ENCODE measurements at places on chromosomes 6 and 20.
A peak's percentile ranks its signal among the peaks of the same experiment; 100 is the strongest.

- DNase-seq = no peak
Measured at GRCh38 chr20:43917380-43917779, 2.7 kb downstream of the TOX2 start.

DNA sequence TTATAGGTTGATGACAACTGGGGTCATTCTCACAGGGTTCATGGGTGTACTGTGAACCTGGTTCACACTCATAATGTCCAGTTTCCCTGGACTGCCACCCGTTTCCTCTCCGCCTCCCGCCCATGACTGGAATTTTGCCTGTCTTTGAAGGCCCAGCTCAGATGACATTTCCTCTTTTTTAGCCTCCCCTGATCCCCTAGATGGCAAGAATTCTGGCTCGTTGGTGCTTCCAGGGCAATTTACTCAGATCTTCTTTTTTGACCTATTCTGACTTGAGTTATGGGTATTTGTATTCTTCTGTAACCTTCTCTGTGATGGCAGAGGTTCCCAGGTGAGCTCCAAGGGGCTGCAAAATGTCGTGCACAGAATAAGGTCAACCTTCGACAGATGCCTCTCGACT lies 5.7 kb upstream of the CITED2 start:
- no peak for DNase-seq

GRCh38 chr6:128807577-128807976 lies 75.4 kb upstream of the LAMA2 start:
- DNase-seq = peak; percentile 78

GRCh38 chr6:105553171-105553570 lies 150.3 kb upstream of the PREP start:
- no peak for DNase-seq

GRCh38 chr6:152978058-152978457 lies 4.8 kb downstream of the FBXO5 start:
- DNase-seq = no peak

GRCh38 chr6:53201270-53201669 lies 52.6 kb upstream of the GCM1 start:
- DNase-seq = no peak

DNA sequence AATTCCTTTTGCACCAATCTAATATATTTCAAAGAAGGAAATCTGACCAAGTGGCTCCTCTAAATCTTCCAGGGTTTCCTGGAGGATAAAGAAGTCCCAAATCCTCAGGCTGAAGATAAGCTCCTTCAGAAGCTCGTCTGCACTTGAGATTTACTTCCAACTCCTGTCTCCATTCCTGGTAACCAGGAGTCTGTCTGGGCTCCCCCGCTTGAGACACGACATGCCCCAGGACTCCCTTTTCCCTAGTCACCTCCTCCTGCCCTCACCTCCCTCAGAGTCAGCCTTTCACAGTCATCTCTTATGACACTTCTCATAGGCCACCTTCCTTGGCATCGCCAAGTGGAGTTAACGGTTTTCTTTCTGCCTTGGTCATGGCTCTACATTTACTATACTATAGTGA lies 103.4 kb upstream of the NEDD9 start:
- DNase-seq = no peak

- DNase-seq = no peak
Measured at GRCh38 chr6:148027201-148027600, 315.4 kb upstream of the SASH1 start.

GRCh38 chr6:68675548-68675947 lies 40.5 kb downstream of the ADGRB3 start:
- DNase-seq = no peak

DNA sequence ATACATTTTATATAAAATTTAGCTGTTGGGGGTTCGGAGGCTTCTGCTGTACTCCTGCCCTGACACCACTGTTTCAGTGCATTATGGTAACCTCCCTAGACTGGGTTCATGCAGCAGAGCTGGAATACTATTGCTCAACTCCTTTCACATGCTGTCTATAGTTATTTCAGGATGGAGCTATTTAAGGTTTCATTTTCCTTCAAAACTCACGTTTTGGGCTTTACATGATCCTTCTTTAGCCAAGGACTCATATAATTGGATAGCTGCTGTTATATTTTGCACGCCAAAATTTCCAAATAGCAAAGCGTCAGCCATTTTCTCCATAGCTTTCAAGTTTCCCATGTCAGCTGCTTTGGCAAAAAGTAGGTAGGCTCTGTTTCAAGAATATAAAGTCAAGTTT lies 76.8 kb downstream of the SEL1L2 start:
- DNase-seq = no peak

- peak; percentile 89 for DNase-seq
Measured at GRCh38 chr6:31729515-31729978, 448 bp upstream of the DDAH2 start.

DNA sequence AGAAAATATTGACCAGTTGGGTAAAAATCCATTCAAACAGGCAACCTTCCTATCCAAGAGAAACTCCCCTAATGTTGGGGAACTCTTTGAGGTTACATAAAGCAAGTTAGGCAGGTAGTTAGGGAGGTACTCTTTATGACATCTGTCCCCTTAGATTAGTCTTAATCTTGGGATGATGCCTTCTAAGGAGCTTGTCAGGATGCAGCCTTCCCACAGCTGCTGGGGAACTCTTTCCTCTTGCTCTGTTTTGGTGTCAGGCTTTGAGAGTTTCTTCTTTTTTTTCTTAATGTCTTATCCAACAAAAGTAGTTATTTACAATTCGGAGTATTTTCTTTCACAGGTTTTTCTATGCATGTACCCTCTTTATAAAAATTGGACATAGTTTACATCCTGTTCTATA lies 194.8 kb downstream of the CDKAL1 start:
- no peak for DNase-seq

- peak; percentile 21 for DNase-seq
Measured at GRCh38 chr6:96836631-96837080, 621 bp downstream of the GPR63 start.

DNA sequence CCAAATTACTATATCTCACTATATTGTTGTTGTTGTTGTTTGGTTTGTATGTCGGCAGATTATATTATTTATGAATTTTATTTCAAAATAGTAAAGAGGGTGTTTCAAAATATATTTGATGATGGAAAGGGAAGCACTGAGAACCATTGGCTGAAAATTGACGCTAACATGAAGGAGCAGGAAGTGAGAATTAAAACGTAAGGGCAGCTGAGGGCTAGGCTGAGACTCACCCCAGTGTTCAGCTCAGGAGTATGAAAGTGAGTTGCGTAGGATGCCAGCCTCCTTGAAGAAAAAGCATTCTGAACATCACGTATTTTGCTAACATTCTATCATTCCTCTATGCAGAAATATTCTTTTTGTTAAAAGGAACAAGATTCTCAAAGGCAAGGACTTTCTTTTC lies 10.7 kb upstream of the IPCEF1 start:
- DNase-seq = no peak

- DNase-seq = peak; percentile 35
Measured at GRCh38 chr6:40755046-40755681, 168.0 kb upstream of the LRFN2 start.

DNA sequence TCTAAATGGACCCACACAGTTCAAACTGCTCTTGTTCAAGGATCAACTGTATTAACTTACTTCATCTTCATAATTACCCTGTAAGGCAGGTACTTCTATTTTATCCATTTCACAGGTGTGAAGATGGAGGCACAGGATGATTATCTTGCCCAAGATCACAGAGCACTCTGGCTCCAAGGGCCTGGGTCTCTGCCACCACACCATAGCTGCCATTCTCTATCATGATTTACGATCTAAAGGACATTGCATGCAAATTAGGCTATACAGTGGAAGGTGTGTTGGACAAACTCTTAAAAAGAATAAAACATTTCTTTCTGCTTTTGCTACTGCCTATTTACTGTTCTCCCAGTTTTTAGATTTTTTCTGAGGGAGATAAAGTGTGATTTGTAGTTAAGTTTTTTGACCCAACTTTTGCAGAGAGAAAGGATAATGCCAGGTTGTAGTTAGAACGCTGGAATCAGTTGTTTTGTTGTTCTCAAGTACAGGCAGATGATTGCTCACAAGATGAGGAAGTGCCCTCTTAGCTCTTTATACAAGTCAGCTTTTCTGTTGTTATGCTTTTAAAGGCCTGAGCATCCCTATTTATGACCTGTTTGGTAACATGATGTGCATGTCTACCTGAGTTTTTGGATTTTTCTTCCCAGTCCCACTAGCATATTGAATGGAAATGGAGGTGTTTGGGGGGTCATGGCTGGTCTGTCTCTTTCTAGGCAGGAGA lies 247.9 kb downstream of the ZFAND3 start:
- DNase-seq = no peak

DNA sequence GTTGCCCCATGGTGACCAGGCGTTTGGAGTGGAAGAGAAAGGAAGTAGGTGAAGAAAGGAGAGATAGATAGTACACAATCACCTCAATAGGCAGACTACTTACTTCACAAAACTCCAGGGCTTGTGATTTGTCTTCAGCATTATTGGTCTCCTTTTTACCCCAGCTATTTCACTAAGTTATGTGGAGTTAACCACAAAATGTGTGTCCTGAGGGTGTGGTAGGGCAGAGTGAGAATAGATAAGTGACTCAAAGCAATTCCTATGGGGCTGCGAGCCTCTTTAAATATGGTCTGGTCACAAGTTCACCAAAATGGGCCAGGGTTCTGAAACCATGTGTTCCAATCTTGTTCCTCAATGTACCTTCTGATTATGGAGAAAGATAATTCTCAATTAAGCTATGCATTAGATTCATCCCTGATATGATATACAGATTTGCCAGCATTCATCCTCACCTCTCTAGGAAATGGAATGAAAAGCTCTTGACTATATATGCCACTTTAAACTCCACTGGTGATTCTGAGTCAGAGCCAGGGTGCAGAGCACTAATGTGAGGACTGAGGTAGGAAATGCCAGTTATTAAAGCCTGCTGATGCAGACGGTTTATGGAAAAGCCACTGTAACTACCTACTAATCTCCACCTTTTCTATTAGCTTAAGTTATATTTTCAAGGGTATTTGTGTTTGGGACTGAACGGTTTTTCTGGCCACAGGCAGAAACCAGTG lies 310.6 kb upstream of the MANEA start:
- DNase-seq = no peak

- DNase-seq = peak; percentile 58
Measured at GRCh38 chr6:35016502-35017321, 124.4 kb downstream of the TCP11 start.

DNA sequence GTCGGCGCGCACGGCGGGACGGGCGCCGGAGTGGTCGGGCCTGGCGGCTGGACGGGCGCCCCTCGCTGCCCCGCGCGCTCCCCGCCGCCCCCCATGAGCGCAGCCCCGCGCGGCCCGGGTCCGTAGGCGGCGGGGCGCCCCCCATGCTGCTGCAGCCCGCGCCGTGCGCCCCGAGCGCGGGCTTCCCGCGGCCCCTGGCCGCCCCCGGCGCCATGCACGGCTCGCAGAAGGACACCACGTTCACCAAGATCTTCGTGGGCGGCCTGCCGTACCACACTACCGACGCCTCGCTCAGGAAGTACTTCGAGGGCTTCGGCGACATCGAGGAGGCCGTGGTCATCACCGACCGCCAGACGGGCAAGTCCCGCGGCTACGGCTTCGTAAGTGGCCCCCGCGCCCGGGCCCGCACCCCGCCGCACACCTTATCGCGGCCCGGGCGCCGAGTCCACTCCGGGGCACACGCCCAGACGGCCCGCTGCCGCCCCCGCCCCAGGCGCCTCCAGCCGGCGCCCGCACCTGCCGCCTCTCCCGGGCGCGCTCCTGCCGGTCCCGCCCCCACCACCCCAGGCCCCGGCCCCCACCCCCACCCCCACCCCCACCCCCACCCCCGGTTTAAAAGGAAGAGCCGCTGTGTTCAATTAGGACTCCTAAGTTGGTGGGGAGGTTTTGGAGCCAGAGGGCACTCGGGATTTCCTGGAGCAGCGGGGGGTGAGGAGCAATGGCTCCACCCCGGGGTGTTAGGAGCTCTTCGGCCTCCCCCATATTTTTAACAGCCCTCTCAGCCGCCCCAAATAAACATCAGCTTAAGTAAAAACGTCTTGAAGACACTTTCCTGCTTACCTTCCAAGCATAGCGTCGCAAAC lies 474 bp downstream of the RBM38 start:
- no peak for DNase-seq

- no peak for DNase-seq
Measured at GRCh38 chr6:51968265-51968664, 119.1 kb downstream of the PKHD1 start.

DNA sequence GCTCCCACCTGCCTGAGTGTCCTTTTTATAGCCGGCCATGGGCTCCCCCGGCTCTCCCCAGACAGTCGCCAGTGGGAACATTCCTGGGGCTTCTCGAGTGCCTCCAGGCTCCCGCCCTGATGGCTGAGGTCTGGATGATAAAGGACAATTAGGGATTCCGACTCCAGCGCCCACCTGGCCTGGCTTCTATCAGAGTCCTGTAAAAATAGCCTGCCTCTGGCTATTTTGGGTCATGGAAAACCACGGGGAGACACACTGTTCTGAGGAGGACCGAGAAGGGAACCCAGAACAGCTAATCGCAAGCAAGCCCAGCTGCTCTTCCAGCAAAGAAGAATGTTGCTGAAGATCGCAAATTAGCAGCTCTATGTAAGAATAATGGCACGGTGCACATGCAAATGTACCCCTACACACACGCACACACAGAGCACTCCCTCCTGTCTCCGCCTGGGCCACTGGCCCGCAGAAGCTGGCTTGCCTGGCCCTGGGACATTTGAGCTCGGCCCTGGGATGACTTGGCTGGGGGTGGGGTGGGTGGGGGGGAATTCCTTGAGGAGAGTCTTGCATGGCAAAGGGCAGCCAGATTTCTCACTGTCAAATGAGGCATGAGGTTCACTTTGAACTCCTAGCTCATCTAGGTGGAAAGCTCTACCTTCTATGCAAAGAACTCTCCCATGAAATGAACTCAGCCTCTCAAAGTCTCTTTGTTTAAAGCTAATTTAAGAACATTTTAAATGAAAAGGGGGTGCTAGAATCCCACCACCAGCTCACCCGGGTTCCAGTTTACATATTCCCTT lies 55.3 kb downstream of the CTCFL start:
- no peak for DNase-seq

DNA sequence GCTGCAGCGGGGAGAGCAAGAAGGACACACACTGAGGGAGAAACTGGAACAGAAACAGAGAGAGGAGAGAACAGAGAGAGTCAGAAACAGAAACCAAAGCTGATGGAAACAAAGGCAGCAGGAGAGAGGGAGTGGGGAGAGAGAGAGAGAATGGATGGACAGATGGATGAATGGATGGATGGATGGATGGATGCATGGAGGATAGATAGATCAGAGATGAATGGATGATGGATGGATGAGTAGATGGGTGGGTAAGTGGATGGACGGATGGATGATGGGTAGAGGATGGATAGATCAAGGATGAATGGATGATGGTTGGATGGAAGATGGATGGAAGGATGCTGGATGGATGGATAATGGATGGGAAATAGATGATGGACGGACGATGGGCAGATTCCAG lies 35.0 kb upstream of the PHACTR3 start:
- DNase-seq = no peak

- DNase-seq = no peak
Measured at GRCh38 chr6:44478158-44478557, 90.7 kb downstream of the CDC5L start.

DNA sequence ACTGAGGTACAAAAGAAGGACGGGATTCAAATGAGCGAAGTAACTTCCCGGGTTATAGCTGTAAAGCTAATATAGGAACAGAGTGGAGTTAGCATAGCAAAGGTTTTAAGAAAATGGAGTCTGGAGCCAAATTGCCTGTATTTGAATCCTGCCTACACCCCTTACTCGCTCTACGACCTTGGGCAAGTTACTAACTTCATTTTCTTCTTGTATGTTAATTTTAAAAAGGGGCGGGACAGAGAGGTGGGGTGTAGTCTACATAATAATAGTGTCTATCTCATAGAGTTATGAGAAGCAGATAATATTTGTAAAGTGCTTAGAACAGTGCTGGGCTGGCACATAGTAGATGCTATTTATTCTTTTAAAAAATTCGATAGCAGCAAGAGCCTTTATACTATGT lies 705 bp downstream of the ZSCAN23 start:
- DNase-seq = peak; percentile 2
